Amygdala (tissue), 56 donors: ENCODE measurements at places on chromosomes 1 and 21.

- DNase-seq: no peak
Measured at GRCh38 chr1:43706598-43707189, 642 bp upstream of the ST3GAL3 start.

GRCh38 chr1:47436979-47437446 is 831 bp upstream of the FOXD2 start:
- DNase-seq: no peak

- DNase-seq: no peak
Measured at GRCh38 chr1:50335036-50335435, 88.2 kb downstream of the DMRTA2 start.

DNA sequence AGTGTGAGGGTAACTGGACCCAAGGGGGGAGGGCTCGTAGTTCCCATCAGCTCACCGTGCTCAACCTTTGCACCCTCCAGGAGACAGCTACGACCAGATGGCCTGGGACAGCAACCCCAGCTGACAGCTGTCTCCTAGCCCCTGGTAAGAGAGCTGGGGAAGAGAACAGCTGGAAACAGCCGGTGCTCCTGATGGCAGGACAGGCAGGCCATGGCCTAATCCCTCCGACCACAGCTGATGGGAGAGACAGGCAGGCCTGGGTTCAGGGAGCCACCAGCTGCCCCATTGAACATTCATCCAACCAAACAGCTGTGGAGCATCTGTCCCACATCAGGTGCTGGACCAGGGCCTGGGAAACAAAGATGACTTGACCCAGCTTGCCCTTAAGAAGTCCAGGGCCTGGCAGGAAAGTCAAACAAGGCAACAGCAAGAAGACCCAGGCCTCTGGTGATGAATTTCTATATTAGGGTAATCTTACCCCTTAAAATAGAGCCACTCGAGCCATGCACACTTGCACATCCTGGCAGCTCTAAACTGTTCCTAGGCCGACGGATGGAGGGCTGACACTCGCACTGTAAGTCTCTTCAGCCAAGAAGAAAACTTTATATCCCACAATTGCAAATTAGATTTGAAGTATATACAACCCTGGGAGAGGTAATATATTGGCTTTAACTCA is 12.2 kb downstream of the OLFML2B start:
- no peak for DNase-seq

- DNase-seq: no peak
Measured at GRCh38 chr1:221829327-221830015, 87.6 kb upstream of the DUSP10 start.

GRCh38 chr1:12458571-12458970 is 159.4 kb downstream of the DHRS3 start:
- DNase-seq: no peak

- DNase-seq: no peak
Measured at GRCh38 chr21:24693779-24694178, 913.5 kb downstream of the MRPL39 start.

GRCh38 chr1:151846686-151847237 is 6.8 kb downstream of the THEM5 start:
- no peak for DNase-seq

- no peak for DNase-seq
Measured at GRCh38 chr1:156492591-156493080, 7.9 kb downstream of the MEF2D start.

DNA sequence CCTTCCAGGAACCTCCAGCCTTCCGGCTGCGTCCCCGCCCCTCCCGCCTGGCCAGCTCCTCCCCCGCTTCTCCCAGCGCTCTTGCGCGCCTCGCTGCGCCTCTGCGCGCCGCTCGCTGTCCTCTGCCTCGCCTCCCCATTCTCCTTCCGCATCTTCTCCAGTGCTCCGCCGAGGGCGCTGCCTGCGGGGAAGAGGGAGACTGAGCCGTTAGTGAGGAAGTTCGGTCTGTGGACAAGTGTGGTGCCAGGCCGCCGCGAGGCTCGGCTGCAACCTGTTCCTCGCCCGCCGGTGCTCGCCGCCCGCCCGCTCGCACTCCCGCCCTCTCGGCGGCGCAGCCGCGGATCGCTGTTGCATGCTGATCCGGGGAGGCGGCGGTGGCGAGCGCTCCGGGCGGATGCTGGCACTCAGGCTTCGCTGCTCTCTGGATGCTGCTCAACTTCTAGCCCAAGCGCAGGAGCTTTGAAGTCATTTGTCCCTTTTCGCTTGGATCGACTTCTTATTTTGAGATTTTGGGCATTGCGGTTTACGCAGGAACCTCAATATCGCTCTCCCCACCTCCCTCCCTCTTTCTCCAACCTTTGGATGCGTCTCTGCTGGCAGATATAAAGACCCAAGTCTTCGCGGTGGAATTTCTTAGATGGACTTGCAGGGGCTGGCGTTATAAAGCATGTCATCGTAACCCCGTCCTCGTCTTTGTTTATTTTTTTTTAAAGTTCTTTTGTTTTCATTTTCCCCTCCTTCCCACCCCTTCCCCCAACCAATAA is 614 bp upstream of the CACNA1E start:
- no peak for DNase-seq

DNA sequence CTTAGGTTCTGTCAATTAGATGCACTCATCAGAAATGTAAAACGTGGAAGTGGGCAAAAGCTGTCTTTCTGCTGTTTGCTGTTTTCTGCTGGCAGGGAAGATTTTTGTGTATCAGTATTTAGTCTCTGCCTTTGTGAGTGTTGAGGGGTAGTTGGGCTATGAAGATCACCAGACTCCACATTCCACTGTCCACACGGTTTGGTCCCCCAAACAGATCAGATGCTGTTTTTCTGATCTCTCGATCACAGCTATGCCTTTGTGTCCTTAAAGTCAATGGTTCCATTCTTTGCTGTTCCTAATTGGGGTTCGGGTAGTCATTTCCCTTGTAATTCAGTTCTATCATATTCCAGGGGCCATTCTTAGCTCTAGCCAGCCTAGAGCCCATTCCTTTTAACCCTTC is 27.0 kb upstream of the NPL start:
- no peak for DNase-seq

DNA sequence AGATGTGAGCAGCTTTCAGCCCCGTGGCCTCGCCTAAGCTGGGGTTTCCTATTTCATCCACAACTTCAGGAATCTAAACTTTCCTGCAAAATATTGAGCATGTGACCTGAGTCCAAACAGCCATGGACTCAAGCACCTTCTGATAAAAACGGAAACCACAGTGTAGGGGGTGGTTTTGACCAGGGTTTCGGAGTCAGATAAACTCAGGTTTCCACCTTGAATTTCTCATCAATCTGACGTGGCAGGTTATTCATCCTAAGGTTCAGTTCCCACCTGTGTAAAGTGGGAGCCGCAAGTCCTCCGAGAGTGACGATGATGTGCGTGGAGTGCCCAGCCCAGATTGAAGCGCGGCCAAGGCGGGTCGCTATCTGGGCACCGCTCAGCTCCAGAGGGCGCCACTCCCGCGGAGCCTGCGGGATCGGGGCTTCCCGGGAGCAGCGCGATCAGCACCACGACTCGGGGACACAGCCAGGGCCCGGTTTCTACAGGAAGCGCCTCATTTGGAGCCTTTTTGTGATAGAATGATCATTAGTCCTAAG is 871 bp upstream of the ETS2 start:
- peak; percentile 50 for DNase-seq

DNA sequence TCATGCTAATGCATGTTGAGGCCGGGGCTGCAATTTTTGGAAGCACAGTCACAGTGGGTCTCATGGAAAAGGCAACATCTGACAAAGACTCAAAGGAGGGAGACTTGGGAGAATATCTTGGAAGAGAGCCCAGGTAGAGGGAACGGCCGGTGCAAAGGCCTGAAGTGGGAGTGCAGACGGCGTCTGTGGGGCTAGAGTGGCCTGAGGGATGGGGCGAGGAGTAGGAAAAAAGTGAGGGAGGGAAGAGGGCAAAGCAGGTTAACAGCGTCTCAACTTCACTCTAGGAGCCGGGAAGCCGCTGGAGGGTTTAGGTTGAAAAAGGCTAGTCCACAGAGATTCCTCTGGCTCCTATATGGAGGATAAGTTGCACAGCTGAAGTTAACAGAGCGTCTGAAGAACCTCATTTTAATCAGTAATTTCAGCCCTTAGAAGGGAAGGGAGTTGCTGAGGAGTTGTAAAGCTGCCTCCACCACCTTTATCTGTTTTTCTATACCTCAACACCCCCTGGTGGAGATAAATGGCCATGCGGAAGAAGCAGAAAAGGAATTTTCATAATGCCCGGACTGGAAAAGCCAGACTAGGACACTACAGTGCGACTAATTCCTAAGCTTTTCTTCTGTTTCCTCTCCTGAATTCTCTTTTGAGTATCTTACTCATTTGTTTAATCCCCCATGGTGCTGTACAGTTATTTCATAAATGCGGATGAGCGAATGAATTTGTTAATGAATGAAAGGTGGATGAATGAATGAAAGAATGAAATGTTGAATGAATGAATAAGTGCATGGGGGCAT is 78.7 kb upstream of the ZNF281 start:
- peak; percentile 27 for DNase-seq

DNA sequence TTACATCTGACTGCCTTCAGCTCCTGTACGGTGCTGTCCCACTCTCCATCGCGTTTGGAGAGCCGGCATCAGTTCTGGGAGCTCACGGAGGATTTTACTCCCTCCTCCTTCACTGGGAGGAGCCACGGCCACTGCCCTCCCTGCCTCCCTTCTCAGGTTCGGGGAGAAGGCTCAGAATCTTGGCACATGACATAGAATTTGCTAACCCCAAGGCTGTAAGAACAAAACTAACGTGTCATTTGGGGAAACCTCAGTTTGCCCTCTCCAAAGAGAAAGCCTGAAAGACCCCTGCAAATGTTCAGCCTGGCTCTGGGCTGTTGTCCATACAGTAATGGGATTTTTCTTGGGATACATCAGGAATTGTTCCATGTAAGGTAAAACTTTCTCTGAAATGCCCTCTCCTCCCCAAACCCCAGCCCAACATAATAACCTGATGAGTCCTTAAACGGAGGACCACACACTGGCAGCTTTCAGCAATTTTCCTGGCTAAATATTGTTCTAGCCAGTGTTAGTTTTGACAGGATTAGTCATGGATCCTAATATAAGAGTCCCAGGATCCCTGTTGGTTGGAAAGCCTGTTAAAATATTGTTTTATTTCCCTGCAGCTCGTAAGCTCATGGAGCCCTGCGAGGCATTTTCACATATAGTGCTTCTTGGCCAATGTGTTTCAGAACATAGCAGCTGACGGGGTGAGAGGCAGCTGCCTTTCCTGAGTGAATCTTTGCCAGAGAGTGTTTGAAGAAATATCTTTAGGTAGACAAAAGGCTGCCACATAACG is 98.8 kb downstream of the RHOU start:
- no peak for DNase-seq

- DNase-seq: no peak
Measured at GRCh38 chr1:63611231-63611630, 18.0 kb downstream of the PGM1 start.

DNA sequence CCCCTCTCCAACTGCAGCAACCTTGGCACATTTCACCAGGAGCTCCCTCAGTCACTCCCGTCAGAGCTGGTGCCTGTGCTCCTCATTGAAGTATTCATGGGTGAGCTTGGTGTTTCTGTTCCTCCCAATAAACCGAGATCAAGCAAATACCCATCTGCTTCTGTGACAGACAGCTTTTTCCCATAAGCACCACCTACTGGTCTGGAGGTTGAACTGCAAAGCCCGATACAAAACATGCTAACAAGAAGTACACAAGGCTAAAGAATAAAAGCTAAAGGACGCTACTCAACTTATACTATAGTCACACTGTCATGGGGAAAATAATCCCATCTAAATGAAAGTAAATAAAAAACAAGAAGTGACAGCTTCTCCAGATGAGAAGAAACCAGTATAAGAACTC is 111.9 kb upstream of the C21orf91 start:
- DNase-seq: no peak

DNA sequence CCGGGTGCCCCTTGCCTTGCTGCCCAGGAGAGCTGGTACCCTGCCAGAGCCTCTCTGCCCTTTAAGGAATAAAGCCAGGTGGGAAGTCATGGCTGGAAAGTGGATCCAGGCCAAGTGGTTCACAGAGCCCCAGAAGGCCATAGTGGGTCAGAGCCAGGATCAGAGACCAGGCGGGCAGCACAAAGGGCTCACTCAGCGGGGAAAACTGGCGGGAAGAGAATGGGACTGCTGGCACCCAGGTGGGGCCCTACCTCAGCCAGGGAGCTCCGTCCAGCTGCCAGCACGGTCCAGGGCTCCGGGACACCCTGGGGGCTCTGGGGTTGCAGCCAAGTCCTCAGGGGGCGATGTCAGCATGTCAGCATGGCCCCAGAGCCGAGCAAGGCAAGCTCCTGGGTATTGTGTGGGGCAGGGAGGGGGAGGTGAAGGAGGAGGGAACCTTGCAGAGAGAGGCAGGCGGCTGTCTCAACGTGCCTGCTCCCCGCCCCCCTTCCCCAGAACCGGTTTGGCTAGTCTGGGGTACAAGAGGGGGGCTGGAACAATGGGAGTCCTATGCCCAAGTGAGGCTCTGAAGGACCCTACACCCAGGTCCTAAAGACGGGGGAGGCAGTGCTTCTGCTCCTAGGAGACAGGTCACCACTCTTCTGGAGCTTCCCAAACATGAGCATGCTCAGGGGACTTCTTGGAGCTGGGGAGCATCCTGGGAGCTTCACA is at the start of gene ARHGEF19:
Gene ARHGEF19 (minus strand): TSS at position 402 of the 711 bp plus-strand sequence. CDS start 3,598 bp downstream, outside the sequence.
- DNase-seq: no peak

DNA sequence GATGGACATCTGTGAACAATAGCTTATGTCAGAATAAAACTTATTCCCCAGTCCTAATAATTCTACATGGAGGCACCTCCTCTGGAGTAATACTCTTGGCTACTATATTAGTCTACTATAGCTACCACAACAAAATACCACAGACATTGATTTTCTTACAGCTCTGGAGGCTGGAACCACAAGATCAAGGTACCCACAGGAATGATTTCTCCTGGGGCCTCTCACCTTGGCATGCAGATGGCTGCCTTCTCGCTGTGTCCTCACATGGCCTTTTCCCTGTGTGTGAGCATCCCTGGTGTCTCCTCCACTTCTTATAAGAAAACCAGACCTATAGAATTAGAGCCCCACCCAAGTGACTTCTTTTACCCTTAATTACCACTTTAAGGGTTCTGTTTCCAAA is 244.3 kb downstream of the BARHL2 start:
- no peak for DNase-seq

- no peak for DNase-seq
Measured at GRCh38 chr1:180503280-180503862, 994 bp upstream of the ACBD6 start.

DNA sequence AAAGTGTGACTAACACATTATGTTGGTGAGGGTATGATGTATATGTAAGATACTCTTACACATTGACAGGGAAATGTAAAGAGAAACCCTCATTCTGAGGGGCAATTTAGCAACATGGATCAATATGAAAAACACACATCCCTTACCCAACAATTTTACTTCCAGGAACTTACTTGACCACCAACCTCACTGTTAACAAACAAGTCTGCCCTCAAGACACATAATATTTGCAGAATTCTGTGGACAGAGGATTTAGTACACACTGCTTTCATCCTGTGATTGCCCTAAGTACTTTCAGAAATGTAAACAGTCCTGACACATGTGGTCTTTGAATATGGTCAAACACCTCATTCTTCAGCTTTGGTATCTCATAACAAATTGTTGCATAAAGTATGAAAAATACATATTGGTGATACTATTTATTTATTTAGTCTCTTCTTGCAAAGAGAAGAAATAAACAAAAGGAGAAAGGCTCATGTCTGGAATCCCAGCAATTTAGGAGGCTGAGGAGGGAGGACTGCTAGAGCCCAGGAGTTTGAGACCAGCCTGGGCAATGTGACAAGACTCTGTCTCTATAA is 6.9 kb downstream of the USP48 start:
- no peak for DNase-seq

- DNase-seq: no peak
Measured at GRCh38 chr1:53279296-53280200, 41.2 kb upstream of the MAGOH start.
